ENCODE measurements at places on chromosomes 4 and X.

DNA sequence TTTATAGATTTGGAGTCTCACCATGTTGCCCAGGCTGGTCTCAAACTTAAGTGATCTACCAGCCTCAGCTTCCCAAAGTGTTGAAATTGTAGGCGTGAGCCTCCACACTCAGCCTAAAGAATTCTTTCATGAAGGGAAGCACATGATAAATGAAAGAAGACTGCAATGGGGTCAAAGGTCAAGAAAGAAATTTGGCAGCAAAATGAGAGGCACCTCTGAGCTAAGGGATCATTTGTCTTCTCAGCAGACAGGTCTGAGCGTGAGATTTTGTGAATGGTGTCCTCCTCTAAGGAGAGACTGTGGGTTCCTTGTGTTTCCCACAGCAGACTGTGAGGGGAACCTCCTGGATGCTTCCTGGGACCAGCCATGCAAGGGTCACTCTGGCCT is 57.5 kb upstream of the EGFL6 start:
- H3K4me1 ChIP-seq = no peaks in the 10 kb centered on the region
- no peaks in the 10 kb centered on the region for H3K27me3 ChIP-seq
- no peak overlapping the region for H3K4me3 ChIP-seq

GRCh38 chr4:2875556-2875955 is 31.9 kb downstream of the ADD1 start:
- no peak for DNase-seq
- no peak overlapping the region for H3K4me3 ChIP-seq
- no peaks in the 10 kb centered on the region for H3K36me3 ChIP-seq
- no peak overlapping the region for H3K27ac ChIP-seq

DNA sequence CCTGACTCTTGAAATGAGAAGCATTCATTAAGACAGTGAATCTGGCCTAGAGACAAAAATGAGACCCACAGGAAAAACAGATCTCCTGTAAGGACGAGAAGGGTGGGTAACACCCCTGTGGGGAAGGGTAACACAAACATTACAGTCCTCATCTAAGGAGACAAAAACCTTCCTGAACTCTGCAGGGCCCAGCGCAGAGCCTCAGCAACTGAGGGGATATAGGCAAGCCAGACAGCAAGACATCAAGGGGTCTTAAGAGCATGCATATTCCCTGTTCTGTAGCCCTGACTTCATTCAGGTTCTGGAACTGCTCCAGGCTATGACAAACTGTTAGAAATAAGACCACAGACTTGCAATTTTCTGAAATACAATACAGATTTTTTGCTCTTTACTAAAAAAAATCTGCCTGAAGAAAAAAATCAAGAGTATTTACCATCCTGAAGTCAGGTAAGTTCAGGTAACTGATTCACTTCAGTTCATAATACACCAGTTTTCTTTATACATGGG is 15.5 kb downstream of the COX18 start:
- peaks cover 14% of the 10 kb centered on the region for H3K36me3 ChIP-seq
- DNase-seq = no peak
- no peak overlapping the region for H3K4me3 ChIP-seq
- H3K27me3 ChIP-seq = no peaks in the 10 kb centered on the region
- H3K4me1 ChIP-seq = no peaks in the 10 kb centered on the region

DNA sequence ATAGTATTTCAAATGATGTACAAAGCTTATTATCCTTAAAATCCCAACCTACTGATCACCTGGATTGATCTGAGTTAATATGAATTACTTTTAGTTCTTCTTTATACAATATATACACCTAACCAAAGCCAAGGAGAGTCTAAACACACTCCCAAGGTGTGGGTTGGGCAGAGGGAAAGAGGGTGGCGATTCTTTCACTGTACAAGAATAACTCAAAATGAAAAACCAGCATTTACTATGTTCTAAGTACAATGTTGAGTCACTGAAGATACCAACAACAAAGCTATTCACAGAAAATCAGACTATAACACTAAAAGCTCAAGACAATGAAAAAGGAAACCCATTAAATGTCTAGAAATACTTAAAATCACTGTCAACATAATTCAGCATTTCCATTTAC is 46.6 kb downstream of the ANKRD17 start:
- DNase-seq = no peak
- peaks cover 6% of the 10 kb centered on the region for H3K36me3 ChIP-seq
- no peak overlapping the region for H3K27ac ChIP-seq
- no peak overlapping the region for H3K4me3 ChIP-seq

DNA sequence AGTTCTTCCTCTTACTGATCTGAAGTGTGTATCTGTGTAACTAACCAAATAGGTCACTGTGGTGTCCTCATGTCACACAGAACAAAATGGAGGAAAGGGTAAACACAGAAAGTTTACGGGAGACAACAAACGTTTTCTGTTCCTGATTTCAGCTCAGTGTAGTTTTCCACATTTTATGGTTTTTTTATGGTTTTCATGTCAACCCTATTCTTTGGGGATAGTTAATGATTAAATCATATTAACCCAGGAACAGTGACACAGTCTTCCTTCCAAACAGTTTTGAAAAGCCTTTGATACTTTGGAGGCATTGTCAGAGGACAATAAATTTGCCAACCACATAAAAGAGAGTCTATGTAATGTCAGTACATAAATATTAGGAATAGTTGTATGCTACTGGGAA is 4.2 kb downstream of the LNX1 start:
- H3K36me3 ChIP-seq = no peaks in the 10 kb centered on the region
- no peak overlapping the region for H3K4me3 ChIP-seq
- no peaks in the 10 kb centered on the region for H3K27me3 ChIP-seq
- no peaks in the 10 kb centered on the region for H3K4me1 ChIP-seq
- no peak for DNase-seq
- H3K27ac ChIP-seq = no peak overlapping the region

DNA sequence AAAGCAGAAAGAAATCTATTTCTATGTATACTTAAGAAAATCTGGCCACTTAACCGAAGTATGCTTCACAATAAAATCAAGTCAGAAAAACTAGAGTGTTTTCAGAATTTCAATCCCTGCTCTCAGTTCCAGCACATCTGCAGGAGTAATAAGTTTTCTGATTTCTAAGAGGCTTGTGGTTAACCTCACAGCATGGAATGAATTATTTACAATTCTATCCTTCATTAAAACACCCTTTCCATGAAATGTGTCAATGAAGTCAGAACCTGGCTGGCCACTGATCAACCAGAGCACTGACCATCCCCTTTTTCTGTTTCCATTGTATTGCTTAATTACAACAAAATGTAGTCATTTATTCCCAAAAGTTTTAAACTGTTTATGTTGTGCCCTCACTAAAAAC is 781.4 kb upstream of the INTU start:
- no peak overlapping the region for H3K27ac ChIP-seq
- H3K4me1 ChIP-seq = no peaks in the 10 kb centered on the region
- no peak for DNase-seq
- no peaks in the 10 kb centered on the region for H3K27me3 ChIP-seq
- no peak overlapping the region for H3K4me3 ChIP-seq
- H3K36me3 ChIP-seq = no peaks in the 10 kb centered on the region

DNA sequence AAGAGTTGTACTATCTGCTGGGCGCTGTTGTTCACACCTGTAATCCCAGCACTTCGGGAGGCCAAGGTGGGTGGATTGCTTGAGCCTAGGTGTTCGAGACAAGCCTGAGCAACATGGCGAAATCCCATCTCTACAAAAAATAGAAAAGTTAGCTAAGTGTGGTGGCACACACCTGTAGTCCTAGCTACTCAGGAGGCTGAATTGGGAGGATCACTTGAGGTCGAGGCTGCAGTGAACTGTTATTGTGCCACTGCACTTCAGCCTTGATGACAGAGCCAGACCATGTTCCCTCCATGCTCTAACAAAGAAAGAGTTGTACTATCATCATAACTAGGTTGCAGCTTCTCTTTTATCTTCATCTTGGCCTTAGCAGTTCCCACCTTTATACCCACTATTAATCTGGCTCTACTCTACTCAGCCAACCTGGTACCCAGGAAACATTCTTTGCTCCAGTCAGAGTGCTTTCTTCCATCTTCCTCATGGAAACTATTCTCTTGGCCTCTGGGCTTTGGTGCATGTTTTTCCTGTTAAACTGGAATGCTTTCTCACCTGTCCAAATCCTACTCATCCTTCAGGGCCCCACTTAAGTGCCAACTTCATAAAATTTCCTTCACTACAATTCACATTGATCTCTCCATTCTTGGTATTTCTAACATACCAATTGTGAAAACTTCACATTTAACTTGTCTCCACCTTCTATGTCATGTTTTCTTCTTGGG is 18.2 kb downstream of the FABP2 start:
- no peak for DNase-seq
- no peaks in the 10 kb centered on the region for H3K27me3 ChIP-seq
- H3K4me3 ChIP-seq = no peak overlapping the region
- H3K27ac ChIP-seq = no peak overlapping the region
- no peaks in the 10 kb centered on the region for H3K36me3 ChIP-seq
- H3K4me1 ChIP-seq = peaks cover 8% of the 10 kb centered on the region

Data from CD8-positive, alpha-beta memory T cell (primary cell).